ENCODE measurements at places on chromosomes 13 and 19.

DNA sequence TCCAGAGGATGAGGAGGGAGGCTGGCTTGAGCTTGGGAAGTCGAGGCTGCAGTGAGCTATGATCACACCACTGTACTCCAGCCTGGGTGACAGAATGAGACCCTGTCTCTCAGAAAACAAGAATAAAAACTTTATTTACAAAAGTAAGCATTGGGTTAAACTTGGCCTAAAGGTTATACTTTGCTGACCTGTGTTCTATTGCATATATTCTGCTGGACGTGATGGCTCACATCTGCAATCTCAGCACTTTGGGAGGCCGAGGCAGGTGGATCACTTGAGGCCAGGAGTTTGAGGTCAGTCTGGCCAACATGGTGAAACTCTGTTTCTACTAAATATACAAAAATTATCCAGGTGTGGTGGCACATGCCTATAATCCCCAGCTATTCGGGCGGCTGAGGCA lies 6.6 kb upstream of the ARHGEF18 start:
- no peak for DNase-seq

GRCh38 chr19:34320277-34320676 lies 44.7 kb upstream of the GPI start:
- DNase-seq, result no peak

- DNase-seq, result no peak
Measured at GRCh38 chr13:94617389-94618000, 15.8 kb downstream of the GPR180 start.

- DNase-seq, result peak; percentile 49
Measured at GRCh38 chr13:32031025-32031814, at the start of gene FRY. TSS of gene FRY (plus strand) at chr13:32031774. CDS start at chr13:32031796, 22 bp downstream.

DNA sequence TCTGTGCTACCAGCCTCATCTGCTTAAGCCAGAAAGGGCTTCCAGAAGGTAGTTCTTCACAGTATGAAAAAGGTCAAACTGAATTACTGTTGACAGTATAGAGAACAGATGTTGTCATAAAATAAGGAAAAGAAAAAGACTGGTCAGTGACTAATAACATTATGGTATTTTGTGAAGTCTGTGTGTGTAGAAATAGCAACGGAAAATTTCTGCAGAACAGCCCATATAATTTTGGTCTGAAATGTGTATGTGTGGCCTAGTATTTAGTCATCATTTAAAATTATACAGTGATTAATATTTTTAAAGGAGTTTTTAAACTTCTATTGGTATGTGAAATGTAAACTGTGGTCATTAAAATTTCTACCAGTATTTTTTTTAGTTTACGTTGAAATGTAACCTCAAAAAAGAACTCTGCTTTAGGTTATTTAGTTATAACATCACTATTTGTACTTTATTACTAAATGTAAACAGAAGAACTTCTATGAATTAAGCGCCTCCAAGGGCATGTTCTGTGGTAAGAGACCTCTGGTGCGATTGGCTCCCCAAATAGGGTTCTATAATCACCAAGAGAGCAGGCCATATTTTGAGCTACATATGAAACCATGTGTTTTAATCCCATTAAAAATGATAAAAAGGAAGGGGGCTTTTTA lies 3.3 kb upstream of the GPR183 start:
- DNase-seq, result no peak

- no peak for DNase-seq
Measured at GRCh38 chr13:85725433-85725832, 73.8 kb downstream of the SLITRK6 start.

DNA sequence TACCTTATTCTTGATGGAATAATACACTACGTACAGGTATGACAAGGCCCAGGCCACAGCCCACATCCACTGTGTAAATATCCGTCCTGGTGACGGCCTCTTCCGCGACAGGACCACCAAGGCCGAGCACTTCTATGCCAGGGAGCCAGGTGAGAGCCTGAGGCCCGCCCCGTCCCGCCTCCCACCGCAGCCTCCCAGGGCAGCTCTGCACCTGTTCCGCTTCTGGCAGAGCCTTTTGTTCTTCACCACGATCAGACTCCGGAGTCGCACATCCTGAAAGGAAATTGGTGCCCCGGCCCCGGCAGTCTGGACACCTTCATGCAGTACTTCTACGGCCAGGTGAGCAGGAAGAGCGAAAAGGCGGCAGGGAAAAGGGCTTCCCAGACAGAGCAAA lies 10.6 kb upstream of the ZNF358 start:
- DNase-seq, result no peak

DNA sequence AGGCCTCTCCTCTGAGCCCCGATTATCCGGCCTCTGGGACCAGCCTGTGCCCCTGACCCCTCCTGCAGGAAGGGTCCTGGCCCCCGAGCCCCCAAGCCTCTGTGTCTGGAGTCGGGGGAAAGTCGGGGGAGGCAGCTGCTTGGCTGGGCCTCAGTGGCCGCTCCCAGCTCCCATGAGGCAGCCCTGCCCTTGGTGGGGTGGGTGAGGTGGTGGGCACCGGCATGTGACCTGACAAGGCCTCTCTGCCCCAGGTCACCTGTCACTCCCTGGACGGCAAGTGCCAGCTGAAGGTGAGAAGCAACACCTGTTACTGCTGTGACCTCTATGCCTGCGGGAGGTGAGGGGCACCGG lies 41.5 kb downstream of the TMEM255B start:
- no peak for DNase-seq

Measured in NCI-H226 (cell line).